ENCODE measurements at places on chromosomes 3 and 15.

GRCh38 chr3:191531434-191531972 lies 70.5 kb downstream of the PYDC2 start:
- no peak overlapping the region for H3K4me3 ChIP-seq
- DNase-seq, result no peak
- H3K4me1 ChIP-seq, result no peaks in the 10 kb centered on the region
- no peak overlapping the region for H3K27ac ChIP-seq
- no peaks in the 10 kb centered on the region for H3K27me3 ChIP-seq

DNA sequence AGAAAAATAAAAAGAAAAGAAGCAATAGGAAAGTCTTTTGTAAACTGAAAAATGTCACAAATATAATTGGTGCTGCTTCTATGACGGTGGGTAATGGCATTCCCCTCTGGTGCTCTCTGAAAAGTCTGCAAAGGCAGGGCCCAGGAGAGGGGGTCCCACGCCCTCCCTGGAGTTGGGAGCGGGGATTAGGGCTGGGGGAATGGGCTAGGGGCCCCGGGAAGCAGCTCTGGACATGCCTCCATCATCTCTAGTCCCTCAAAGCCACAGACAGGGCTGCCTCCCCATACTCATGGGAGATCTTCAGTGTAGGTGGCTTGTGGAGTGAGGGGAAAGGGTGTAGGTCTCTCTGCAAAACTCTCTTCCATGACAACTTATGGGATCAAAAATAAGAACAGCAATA lies 7.8 kb upstream of the RHCG start:
- no peaks in the 10 kb centered on the region for H3K4me1 ChIP-seq
- no peak overlapping the region for H3K4me3 ChIP-seq
- H3K36me3 ChIP-seq, result no peaks in the 10 kb centered on the region
- H3K27ac ChIP-seq, result no peak overlapping the region

- no peaks in the 10 kb centered on the region for H3K36me3 ChIP-seq
- H3K27ac ChIP-seq, result no peak overlapping the region
- no peak for DNase-seq
- no peak overlapping the region for H3K4me3 ChIP-seq
- H3K27me3 ChIP-seq, result peaks cover 2% of the 10 kb centered on the region
Measured at GRCh38 chr3:13138833-13139145, 65.6 kb upstream of the IQSEC1 start.

- no peaks in the 10 kb centered on the region for H3K36me3 ChIP-seq
- no peak for DNase-seq
- H3K27ac ChIP-seq, result no peak overlapping the region
- H3K4me3 ChIP-seq, result no peak overlapping the region
Measured at GRCh38 chr3:182276512-182276911, 516.8 kb upstream of the ATP11B start.

DNA sequence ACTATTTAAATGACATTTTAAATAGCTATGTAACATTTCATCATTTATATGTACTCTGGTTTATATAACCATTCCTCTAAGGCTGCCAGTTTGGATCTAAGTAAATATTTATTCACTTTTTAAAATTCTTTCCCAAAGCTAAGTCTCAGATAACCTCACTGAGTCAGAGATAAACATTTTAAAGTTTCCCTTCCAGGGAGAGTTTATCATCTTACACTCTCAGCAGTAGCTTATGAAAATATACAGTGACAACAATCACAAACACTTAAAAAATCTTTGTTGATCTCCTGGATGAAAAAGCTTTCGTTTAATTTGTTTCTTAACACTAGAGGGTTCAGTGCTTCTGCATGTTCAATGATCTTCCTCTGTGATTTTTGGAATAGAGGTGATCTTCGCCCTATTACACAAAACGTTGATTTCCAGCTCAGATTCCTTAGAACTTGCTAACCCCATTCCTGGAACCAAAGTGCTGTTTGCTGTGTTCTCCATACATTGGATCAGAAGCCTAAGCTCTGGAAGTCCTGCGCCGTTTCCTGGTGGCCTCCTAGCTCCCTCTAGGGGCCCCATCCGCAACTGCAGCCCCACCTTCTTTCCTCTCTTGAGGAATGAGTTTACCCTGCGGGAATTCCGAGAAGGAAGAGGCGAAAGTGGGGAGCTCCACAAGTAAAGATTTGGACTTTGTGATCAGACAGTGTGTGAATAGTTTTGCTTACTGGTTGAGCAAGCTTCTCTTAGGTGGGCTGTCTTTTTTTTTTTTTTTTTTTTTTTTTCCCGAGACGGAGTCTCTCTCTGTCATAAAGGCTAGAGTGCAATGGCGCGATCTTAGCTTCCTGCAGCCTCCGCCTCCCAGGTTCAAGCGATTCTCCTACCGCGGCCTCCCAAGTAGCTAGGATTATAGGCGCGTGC lies 29.3 kb upstream of the SACM1L start:
- DNase-seq, result peak; percentile 67
- no peak overlapping the region for H3K4me3 ChIP-seq
- H3K4me1 ChIP-seq, result peaks cover 6% of the 10 kb centered on the region
- no peaks in the 10 kb centered on the region for H3K27me3 ChIP-seq
- no peaks in the 10 kb centered on the region for H3K36me3 ChIP-seq

DNA sequence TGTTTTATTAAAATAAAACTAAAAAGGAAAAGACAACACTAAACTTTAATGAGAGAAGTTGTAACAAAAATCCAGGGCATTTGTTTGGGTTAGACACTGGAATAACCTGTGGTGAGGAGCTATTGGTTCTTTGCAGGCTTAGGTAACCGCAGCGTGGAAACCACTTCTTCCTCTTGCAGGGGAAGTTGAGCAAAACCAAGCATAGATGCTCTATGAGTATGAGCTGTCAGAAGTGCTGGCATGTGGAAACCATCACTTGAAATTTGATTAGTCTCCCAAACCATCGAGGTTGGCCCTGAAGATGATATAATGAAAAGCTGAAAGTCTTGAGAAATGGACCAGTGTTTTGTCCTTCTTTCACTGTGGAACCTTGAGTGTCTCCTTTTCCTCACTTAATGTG lies 127.1 kb upstream of the RBMS3 start:
- no peak overlapping the region for H3K4me3 ChIP-seq
- no peaks in the 10 kb centered on the region for H3K27me3 ChIP-seq
- no peak for DNase-seq
- H3K27ac ChIP-seq, result no peak overlapping the region
- H3K36me3 ChIP-seq, result no peaks in the 10 kb centered on the region
- no peaks in the 10 kb centered on the region for H3K4me1 ChIP-seq

GRCh38 chr3:134081211-134081610 lies 51.5 kb upstream of the SLCO2A1 start:
- no peaks in the 10 kb centered on the region for H3K36me3 ChIP-seq
- no peaks in the 10 kb centered on the region for H3K27me3 ChIP-seq
- no peaks in the 10 kb centered on the region for H3K4me1 ChIP-seq
- no peak overlapping the region for H3K4me3 ChIP-seq
- H3K27ac ChIP-seq, result no peak overlapping the region

GRCh38 chr15:31108836-31109235 lies 7.3 kb upstream of the TRPM1 start:
- H3K4me3 ChIP-seq, result no peak overlapping the region
- H3K27ac ChIP-seq, result no peak overlapping the region
- no peaks in the 10 kb centered on the region for H3K4me1 ChIP-seq
- no peaks in the 10 kb centered on the region for H3K27me3 ChIP-seq
- no peak for DNase-seq

GRCh38 chr3:20836801-20837200 lies 650.8 kb upstream of the SGO1 start:
- H3K4me3 ChIP-seq, result no peak overlapping the region
- H3K36me3 ChIP-seq, result no peaks in the 10 kb centered on the region
- no peak overlapping the region for H3K27ac ChIP-seq
- no peaks in the 10 kb centered on the region for H3K27me3 ChIP-seq
- no peak for DNase-seq

DNA sequence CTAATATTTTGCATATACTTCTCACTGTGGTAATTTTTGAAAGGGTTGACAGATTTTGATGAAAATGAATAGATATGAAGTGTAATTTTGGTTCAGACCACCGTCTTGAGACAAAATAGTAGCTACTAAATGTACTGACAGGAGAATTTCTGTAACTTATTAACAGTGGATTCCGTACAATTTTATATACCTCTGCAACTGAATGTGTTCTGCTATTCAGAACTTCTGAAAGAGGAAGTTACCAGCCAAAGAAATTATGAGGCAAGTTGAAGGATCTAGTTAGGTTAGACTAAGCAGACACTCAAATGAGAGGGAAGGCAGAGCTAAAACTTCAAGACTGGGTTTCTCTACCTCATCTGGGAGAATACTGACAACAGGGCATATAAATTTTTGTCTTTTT lies 29.4 kb downstream of the GAP43 start:
- H3K4me1 ChIP-seq, result no peaks in the 10 kb centered on the region
- no peak for DNase-seq
- no peak overlapping the region for H3K27ac ChIP-seq
- no peak overlapping the region for H3K4me3 ChIP-seq

- no peaks in the 10 kb centered on the region for H3K27me3 ChIP-seq
- no peak overlapping the region for H3K4me3 ChIP-seq
- DNase-seq, result no peak
- H3K4me1 ChIP-seq, result no peaks in the 10 kb centered on the region
- no peak overlapping the region for H3K27ac ChIP-seq
Measured at GRCh38 chr15:23372284-23372683, 17.7 kb downstream of the GOLGA8S start.

DNA sequence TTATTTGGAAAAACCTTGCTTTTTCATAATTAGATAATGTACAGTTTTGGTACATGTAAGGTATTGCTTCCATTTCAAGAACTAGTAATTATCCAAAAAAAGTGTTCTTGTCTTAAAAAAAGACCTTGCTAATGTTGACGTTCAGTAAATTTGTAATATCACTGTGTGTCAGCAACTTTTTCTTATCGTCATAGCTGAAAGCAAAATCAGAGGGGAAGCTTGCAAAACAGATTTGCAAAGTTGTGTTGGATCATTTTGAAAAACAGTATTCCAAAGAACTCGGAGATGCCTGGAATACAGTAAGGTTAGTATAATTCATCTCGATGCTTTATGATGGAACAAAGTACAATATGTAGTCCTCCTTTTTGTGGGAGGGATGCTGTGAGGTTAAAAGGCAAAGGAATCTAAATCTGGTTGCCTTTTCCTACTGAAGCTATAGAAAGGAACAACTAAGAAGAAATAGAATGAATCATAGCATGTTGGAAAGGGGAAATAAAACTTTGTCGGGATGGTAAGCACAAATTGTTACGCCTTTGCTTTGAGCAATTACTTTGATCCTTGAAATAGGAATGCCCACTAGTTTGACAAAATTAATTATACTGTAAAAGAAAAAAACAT lies 1.5 kb downstream of the NSUN3 start:
- no peaks in the 10 kb centered on the region for H3K4me1 ChIP-seq
- H3K4me3 ChIP-seq, result no peak overlapping the region
- no peak overlapping the region for H3K27ac ChIP-seq
- no peaks in the 10 kb centered on the region for H3K27me3 ChIP-seq

- H3K4me3 ChIP-seq, result no peak overlapping the region
- no peaks in the 10 kb centered on the region for H3K4me1 ChIP-seq
- no peak for DNase-seq
- H3K36me3 ChIP-seq, result no peaks in the 10 kb centered on the region
Measured at GRCh38 chr3:65347166-65347565, 659.4 kb upstream of the ADAMTS9 start.

- no peaks in the 10 kb centered on the region for H3K4me1 ChIP-seq
- H3K27me3 ChIP-seq, result no peaks in the 10 kb centered on the region
- no peak for DNase-seq
Measured at GRCh38 chr15:37979671-37980409, 45.4 kb downstream of the TMCO5A start.

Measured in prostate gland (tissue), 2 donors.